HepG2 (cell line): ENCODE measurements at places on chromosomes 7 and 10.

GRCh38 chr7:146479040-146479439 is 362.4 kb downstream of the CNTNAP2 start:
- no peak for DNase-seq

DNA sequence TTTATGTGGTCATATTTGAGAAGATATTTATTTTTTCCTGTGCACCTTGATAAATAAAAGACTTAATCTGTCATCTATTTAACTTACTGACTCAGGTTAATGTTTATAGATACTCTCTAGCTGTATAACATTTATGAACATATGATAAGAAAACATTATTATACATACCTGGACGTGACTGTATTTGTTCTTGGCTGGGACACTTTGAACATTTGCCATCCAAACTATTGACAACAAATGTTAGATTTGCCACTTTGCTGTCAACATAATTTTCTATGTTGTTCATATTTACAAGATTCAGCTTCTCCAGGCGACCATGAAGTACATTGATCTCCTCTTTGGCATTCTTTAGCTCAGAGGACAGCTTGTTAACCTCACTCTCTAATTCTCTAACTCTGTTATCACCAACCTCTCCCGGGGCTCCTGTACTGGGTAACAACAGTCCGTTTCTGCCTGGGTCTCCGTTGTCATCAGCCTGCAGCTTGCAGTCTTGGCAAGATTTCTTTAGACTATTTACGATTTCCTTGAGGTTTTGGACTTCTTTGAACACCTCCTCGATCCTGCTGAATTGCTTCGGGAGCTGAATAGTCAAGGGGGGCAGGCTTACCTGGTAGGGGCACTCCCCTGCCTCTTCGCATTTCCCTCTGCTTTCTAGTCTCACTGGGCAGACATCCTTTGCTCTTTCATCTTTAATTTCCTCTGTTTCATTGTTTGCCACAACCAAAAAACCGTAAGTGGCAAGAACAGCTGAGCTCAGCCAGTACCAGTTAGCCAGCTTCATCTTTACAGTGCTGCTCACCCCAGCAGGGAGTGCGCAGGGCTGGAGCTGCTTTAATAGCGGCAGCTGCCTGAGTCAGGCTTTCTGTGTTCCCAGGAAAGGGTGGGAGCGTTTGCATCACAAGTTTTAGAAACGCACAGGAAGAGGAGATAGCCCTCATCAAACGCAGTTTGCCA is at the start of gene FGL2:
FGL2 (minus strand) TSS at position 807 of the 954 bp plus-strand sequence; CDS start at position 781, 26 bp downstream.
- DNase-seq: no peak

- DNase-seq: no peak
Measured at GRCh38 chr7:16786257-16786656, 18.5 kb downstream of the AGR2 start.

- DNase-seq: peak; percentile 28
Measured at GRCh38 chr10:95508730-95509129, 52.4 kb downstream of the SORBS1 start.

DNA sequence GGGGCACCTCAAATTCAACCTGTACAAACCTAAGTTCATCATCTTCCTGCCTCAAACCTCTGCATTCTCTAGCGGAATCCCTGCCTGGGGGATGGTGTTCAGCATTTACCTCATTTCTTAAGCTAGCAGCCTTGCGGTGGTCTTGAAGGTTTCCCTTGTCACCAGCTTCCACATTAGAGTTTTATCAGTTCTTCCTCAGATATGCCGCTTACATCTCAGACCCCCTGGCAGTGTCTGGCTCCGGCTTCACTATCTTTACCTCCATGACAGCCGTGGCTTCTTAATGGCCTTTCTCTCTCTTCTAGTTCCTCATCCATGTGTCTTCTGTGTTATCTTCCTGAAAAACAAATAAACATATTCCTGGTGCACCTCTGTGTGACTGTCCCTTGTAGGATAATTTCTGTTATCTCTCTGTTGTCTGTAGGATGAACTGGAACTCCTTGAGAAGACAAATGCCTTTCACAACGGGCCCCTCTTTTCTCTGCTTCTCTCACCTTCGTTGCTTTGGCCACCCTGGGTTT is 101.1 kb upstream of the BMPER start:
- DNase-seq: no peak
